ENCODE measurements at places on chromosomes 2 and 18.

- DNase-seq, result no peak
Observed at GRCh38 chr2:179235463-179236108, 29.0 kb downstream of the SESTD1 start.

- no peak for DNase-seq
Observed at GRCh38 chr2:17309741-17310339, 208.4 kb downstream of the RAD51AP2 start.

DNA sequence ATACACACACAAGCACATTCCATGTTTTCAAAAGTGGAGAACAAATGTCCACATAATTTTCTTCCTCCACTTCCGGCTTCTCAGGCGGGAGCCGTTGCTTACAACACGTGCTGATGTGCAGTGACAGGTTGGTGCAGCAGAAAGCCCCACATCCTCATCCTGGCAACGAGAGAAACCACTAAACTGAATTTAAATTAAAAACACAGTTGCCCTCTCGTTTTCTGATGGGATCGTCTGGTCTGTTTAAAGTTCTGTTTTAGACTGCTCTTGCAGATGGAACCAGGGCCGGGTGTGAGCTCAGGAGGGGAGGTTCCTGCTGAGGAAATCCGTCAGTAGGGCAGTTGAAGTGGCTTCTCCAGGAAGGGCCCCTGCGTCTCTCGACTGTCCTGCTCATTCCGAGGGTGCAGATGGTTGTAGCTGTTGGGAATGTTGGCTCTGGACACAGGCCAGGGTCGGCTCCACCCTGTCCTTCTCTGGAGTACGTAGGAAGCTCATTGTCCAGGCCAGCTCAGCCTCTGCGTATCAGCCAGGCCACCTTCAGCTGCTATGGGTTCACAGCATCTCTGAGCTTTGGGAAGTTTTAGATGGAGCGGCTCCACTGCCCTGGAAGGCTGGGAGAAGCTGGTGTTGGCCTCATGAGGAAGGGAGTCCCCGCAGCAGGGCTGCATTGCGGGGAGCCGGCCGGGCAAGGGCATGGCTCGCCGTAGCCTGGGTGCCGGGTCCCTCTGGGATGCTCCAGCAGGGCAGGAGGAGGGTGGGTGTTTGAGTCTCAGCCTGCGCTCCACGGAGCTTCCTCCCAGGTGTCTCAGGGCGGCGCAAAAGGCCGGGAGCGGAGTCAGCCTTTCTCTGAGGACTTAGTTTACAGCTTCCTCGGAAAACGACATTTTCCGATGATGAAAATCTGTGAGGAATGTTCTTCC lies 58.3 kb downstream of the NFATC1 start:
- DNase-seq, result no peak

GRCh38 chr18:31105733-31106132 lies 3.5 kb upstream of the DSC2 start:
- DNase-seq, result no peak

- no peak for DNase-seq
Observed at GRCh38 chr2:160499865-160500264, 6.3 kb upstream of the RBMS1 start.

All from stimulated activated CD4-positive, alpha-beta T cell treated with anti-CD3 and anti-CD28 coated beads, Interleukin-2, amount 100 ng/mL, for 4 hours (primary cell).